ENCODE measurements at places on chromosomes 2 and 18. TPM values are rescaled to one million over a fixed set of nuclear protein-coding genes. Genes with fewer than 3 reads are reported as not detected.

Gene GPAT2
- 11.0 TPM for total RNA-seq

Gene IL1F10
- total RNA-seq: not detected

Gene SERPINB13
- not detected for total RNA-seq

Gene PER2
- 1.5 TPM for total RNA-seq

Gene DBI
- 80.2 TPM for total RNA-seq

Gene ANTXR1
- 73.1 TPM for total RNA-seq

Gene MC2R
- total RNA-seq: not detected

Gene ABCG5
- total RNA-seq: not detected

Gene KLHL14
- total RNA-seq: not detected

Gene FSHR
- not detected for total RNA-seq

Gene CD8A
- not detected for total RNA-seq

All from smooth muscle cell of the umbilical artery (primary cell).